Activated naive CD8-positive, alpha-beta T cell treated with anti-CD3 and anti-CD28 coated beads, Interleukin-2, amount 10 ng/mL, durations not matched to agents 7 days and 5 days (primary cell): ENCODE measurements at places on chromosomes 3 and 15.

DNA sequence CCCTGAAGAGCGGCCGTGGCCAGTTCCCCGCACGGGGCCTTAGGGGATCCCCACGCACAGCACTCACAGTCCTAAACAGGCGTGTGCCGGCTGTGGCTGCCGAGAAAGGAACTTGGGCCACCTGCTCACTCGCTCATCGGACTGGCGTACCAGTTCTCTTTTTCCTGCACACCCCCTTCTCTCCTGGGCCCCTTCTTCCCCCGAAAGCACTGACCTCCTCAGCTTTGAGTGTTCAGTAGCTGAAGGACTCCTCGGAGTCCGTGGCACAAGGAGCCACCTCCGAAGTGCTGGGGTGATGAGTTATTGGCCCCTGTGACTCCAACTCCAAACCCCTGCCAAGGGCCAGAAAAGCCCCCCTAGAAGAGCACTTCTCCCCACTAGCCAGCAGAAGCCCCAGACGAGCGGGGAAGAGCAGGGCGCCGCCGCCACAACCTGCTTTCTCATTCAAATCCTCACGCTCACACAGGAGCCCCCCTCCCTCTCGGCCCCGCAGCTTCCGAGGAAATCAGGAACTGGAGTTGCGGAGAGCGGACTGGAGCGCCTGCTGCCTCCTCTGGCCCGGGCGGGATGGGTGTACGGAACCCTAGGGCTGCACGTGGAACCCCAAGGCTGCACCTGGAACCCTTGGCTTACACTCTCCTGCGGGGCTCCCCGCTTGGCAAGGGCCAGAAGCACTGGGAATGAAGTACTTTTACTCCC is at the start of gene PLCH1:
TSS of gene PLCH1 (minus strand) at position 446 of the 699 bp plus-strand sequence. CDS start 40,847 bp downstream, outside the sequence.
- H3K27me3 ChIP-seq, result peaks cover 77% of the 10 kb centered on the region
- DNase-seq, result peak; percentile 53
- H3K27ac ChIP-seq, result peak within 1 kb of the TSS; percentile 18
- peak within 1 kb of the TSS; percentile 89 for H3K4me3 ChIP-seq
- H3K4me1 ChIP-seq, result peaks cover 20% of the 10 kb centered on the region

DNA sequence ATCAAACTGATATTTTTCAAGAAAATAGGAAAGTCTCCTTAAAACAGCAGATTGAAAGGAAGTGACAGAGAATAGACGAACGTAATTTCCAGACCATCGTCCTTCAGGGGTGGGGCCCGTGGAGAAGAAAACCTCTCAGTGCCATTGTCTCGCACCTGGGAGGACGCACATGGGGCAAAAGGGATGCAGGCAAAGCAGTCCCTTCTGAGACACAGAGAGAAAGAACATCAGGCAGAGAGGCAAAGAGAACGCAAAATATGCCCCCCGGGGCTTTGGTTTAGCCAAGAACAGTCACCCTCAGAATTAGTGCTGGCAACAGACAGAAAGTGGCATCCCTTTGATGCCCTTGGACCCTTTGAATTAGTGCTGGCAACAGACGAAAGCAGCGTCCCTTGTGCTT is 37.0 kb downstream of the MUC20 start:
- no peak overlapping the region for H3K27ac ChIP-seq
- no peaks in the 10 kb centered on the region for H3K36me3 ChIP-seq
- H3K4me3 ChIP-seq, result no peak overlapping the region
- H3K27me3 ChIP-seq, result peaks cover 28% of the 10 kb centered on the region
- DNase-seq, result no peak
- H3K4me1 ChIP-seq, result peaks cover 15% of the 10 kb centered on the region

GRCh38 chr3:55588146-55588765 is 101.2 kb upstream of the WNT5A start:
- no peaks in the 10 kb centered on the region for H3K36me3 ChIP-seq
- DNase-seq, result no peak
- no peaks in the 10 kb centered on the region for H3K27me3 ChIP-seq
- H3K4me1 ChIP-seq, result no peaks in the 10 kb centered on the region
- no peak overlapping the region for H3K4me3 ChIP-seq

GRCh38 chr3:157916672-157917071 is 189.5 kb downstream of the SHOX2 start:
- no peaks in the 10 kb centered on the region for H3K4me1 ChIP-seq
- DNase-seq, result no peak
- H3K36me3 ChIP-seq, result no peaks in the 10 kb centered on the region
- no peaks in the 10 kb centered on the region for H3K27me3 ChIP-seq

DNA sequence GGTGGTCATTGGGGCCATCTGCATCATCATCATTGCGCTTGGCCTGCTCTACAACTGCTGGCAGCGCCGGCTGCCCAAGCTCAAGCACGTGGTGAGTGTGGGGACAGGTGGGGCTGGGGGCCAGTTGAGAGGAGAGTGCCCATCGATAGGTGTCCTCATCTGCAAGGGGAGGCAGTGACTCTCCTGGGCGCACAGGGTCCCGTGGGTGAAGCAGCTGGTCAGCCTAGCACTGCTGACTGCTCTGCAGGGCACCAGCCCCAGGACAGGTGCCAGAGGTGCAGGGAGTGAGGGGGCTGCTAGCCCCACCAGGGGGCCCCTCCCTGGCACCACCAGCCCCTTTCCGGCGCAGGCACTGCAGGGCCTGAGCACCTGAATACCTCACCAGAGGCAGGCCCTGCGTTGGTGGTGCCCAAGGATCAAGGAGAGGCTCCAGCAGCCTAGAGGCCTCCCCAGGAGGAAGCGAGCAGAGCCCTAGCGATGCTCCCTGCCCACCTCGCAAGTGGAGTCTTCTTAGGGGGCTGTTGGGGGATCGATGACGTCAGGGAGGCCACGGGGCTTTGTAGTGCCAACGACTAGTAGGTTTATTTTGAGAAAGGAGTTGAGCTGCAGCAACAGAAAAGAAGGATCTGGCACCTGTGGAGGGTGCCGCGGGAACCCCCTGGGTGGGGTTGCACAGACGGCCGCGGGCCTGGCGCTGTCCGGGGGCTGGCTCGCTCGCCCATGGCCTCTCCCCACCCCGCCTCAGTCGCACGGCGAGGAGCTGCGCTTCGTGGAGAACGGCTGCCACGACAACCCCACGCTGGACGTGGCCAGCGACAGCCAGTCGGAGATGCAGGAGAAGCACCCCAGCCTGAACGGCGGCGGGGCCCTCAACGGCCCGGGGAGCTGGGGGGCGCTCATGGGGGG is 976 bp upstream of the ABTB1 start:
- H3K27me3 ChIP-seq, result no peaks in the 10 kb centered on the region
- no peaks in the 10 kb centered on the region for H3K36me3 ChIP-seq
- DNase-seq, result peak; percentile 69
- H3K4me3 ChIP-seq, result peak overlapping the region; percentile 94
- peak overlapping the region; percentile 99 for H3K27ac ChIP-seq

DNA sequence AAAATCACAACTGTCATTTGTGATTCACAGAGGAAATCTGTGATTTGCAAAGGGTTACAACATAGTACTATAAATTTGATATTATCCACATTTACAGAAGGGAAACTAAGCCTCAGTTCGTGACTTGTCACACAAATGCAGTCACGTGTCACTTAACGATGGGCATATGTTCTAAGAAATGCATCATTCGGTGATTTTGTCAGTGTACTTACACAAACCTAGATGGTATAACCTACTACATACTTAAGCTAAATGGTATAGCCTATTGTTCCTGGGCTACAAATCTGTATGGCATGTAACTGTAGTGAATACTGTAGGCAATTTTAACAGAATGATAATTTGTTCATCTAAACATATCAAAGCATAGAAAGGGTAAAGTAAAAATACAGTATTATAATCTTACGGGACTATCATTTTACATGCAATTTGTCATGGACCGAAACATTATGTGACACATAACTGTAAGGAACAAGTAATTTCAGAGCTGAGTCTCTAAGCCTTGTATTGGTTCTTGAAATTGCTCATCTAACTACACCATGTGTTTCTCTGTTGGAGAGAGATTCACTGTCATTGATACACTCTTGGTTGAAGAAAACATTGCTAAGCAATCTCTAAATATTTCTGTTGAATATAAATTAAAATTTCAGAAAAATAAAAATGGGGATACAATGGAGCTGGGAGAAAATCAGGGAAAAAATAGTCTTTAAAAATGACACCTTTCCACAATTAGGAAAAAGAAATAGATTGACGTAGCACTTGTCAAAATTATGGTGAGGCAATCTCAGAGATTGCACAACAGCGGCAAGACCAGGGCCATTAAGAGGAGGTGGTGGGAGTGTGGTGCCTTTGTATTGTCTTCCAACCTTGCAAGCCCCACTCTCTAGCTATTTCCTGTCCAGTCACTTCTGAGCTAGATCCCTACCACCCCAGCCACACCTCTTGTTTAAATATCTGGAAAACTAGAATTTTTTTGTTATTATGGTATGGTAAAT is 645.8 kb upstream of the TBL1XR1 start:
- H3K4me3 ChIP-seq, result no peak overlapping the region
- H3K36me3 ChIP-seq, result no peaks in the 10 kb centered on the region
- H3K27ac ChIP-seq, result no peak overlapping the region
- DNase-seq, result no peak

DNA sequence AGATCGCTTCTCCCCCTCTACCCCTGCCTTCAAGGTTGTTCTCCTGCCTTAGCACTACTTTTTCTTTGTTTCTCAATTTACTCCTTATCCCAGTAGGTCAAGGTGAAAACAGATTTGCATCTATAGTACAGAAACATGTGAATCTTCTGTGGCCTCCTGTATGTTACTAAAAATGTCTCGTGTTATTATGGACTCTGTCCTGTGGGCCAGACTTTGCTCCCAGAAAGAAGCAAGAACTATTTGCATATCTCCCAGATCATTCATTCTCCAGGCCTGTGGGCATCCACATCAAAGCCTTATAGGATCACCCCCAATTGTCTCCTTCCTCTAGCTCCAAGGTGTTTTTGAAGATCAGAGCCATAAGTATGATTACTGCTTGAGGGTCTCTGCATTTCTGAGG is 169.5 kb upstream of the ROPN1 start:
- H3K36me3 ChIP-seq, result no peaks in the 10 kb centered on the region
- H3K27ac ChIP-seq, result no peak overlapping the region
- no peak for DNase-seq
- H3K27me3 ChIP-seq, result peaks cover under 1% of the 10 kb centered on the region

GRCh38 chr15:90291679-90292356 is 26.3 kb downstream of the NGRN start:
- H3K27me3 ChIP-seq, result peaks cover 13% of the 10 kb centered on the region
- no peak for DNase-seq
- H3K4me3 ChIP-seq, result no peak overlapping the region

DNA sequence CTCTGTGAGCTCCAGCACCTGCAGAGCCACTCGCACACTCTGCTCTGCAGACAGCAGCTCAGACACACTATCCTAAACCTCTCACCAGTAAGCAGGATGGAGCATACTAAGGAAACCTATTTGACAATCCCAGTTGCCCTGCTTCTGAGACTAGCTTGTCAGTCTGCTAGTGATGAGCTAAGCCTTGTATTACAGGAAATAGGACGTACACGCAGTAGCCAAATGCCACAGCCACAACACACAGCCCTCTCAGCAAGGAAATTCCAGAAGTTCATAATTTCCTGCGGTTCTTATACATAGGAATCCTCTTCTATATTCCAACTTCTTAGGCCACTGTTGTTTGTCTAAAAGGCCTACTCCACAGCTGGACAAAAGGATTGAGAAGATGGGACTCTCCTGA is 74.5 kb downstream of the MYLK start:
- peaks cover under 1% of the 10 kb centered on the region for H3K27me3 ChIP-seq
- H3K4me3 ChIP-seq, result no peak overlapping the region
- H3K27ac ChIP-seq, result no peak overlapping the region

- peaks cover 54% of the 10 kb centered on the region for H3K4me1 ChIP-seq
- peak overlapping the region; percentile 82 for H3K27ac ChIP-seq
- H3K27me3 ChIP-seq, result no peaks in the 10 kb centered on the region
- DNase-seq, result no peak
These were observed 4.5 kb upstream of the PARP15 start for GRCh38 chr3:122572940-122573412.

DNA sequence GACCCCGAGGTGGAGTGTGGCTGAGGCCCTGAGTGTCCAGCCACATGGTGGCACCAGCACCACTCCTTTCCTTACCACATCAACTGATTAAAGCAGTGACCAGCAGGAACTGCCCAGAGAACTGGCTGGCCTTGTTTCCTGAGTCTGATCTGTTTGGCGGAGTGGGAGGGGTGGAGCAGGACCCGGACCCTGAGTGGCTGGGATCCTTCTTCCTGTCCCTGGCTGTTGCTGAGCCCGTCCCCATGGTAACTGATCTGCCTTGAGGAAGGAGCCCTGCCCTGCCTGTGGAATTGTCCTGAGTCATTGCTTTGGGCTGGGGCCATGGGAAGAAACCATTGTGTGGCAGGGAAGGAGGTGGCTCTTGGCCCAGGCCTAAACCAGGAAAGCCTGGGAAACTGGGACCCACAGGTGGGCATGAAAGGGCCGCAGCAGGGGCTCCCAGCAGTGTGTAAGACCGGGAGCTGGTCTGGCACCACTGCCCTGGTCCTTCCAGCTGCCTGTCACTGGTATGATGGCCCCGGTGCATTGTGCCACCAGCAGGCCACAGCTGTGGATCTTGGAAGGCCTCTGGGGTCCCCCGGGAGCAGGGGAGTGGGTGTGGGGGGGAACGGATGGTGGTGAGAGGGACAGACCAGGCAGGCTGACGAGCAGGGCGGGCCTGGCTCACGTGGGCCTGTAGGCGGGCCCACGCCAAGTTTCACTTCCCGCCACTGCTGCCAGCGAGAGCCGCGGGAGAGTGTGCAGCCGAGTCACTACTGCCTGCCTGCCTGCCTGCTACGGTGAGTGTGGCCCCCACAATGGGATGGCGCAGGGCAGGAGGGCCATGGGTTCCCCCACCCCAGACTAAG is 19.2 kb downstream of the ATRIP start:
- peaks cover 43% of the 10 kb centered on the region for H3K4me1 ChIP-seq
- H3K27ac ChIP-seq, result peak overlapping the region; percentile 98
- H3K4me3 ChIP-seq, result peak overlapping the region; percentile 97
- DNase-seq, result peak; percentile 87

DNA sequence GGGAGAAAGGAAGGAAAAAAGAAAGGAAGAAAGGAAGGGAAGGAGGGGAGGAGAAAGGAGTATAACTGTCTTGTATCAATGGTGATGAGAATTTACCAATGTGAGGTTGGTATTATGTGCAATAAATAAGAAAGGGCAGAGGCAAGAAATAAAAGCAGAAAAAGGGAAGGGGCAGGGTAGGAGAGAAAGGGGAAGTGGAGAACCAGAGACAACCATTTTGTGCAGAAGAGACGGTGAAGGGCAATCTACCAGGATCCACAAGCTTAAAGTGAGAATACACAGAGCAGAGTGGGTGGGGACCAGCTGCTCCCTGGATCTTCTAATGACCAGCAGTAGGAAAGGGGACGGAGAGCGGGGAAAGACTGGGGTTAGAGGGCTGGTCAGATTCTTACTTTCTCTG is 106.9 kb upstream of the SLCO2A1 start:
- H3K4me1 ChIP-seq, result no peaks in the 10 kb centered on the region
- H3K27ac ChIP-seq, result no peak overlapping the region
- no peaks in the 10 kb centered on the region for H3K36me3 ChIP-seq
- no peak for DNase-seq

DNA sequence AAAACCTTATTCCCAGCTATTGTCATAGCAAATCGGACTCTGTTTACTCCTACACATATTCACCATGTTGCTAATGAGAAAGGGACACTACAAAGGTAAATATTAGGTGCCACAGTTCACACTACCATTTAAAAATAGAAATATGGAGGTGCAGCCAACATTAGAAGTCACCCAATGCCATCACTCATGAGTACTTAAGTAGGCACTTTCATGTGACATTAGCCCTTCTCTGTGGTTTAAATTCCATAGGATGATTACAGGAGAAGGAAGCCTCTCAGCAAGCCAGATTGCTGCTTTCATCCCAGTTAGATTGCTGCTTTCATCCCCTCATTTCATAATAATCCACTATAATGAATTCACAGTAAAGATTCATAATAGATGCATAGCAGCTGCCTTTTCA is 376.8 kb upstream of the ALCAM start:
- no peaks in the 10 kb centered on the region for H3K4me1 ChIP-seq
- DNase-seq, result no peak
- no peak overlapping the region for H3K4me3 ChIP-seq
